Substantia nigra (tissue), 51 donors: ENCODE measurements at places on chromosomes 2 and 18.

DNA sequence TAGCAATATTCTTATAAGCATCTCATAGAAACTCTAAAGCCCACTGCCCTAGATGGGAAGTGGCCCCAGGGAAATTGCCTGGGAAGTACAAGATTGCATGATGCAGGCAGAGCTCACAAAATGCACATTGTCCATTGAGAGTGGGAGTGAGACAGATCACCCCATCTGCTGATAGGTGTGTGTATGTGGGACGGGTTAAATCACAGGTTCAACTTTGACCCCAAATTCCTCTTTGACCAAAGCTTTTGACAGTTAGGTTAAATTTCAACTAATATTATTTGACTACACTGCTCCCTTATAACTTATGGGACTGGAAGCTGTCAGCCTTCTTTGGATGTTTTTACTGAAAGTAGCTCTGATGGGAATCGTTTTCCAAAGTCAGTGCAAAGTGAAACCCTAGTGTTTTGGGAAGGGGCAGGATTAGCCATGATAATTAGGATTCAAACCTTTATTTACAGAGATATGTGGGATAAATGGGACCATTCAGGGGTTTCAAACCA, 11.4 kb upstream of the FABP1 start:
- no peak for DNase-seq

DNA sequence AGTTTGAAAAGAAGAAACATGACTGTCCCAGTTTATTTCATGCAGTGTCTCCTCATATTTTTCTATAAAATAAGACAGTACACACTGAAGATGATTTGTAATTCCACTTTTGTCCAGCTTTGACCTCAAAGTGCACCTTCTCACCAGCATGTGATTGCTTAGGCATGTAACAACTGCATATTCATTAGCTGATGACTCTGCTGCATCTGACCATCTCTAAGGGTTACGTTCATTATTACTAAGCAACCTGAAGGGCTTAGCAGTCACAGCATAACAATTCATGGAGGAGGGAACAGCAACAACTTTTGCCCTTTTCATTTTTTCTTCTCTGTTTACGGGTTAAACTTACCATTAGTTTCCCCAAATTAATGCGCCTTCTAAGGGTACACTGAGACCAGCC, 330.6 kb upstream of the PIK3C3 start:
- DNase-seq, result no peak

GRCh38 chr18:44942073-44942472, 261.4 kb downstream of the SETBP1 start:
- DNase-seq, result no peak

DNA sequence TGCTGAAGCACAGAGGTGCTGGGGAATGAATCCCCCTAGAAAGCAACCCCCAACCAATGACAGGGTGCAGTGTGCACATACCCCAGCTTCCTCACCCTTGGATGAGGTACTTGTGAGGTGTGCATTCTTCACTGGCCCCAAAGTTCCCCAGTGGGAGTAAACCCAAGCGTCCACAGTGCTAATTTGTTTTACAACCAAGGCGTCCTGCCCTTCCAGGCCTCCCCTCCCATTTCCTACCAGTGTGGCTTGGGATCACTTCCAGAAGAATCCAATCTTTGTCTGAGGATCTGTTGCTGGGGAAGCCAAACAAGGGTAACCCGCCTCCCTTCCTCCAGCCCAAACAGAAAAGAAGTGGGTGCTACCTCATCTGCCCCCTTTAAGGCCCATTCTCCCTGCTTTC, 40.3 kb upstream of the TEX51 start:
- DNase-seq, result no peak

- DNase-seq, result no peak
Observed at GRCh38 chr18:8480506-8481328, 128.5 kb upstream of the RAB12 start.
